ENCODE measurements at places on chromosomes 2 and 18. TPM values are rescaled to one million over a fixed set of nuclear protein-coding genes. Genes with fewer than 3 reads are reported as not detected.
A peak's percentile ranks its signal among the peaks of the same experiment; 100 is the strongest.

DNA sequence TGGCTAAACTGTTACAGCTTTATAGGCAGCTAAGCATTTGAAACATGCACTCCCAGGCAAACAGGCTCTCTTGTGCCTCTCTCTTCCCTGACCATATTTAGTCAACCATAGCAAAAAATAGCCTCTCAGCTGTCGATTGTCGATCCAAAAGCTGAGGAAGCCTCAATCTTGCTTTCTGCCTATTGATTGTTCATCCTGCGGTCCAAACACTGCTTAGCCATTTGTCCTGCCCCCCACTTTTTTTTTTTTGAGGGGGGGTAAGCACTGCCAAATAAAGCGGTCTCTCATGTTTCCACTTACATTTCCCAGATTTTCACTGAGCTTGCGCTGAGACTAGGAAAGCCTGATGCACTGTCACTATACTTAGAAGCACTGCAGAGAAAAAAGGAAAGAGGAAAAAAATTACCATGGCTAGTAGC, 90.8 kb downstream of the MIB1 start:
- H3K27ac ChIP-seq, result peak overlapping the region; percentile 72
- no peaks in the 10 kb centered on the region for H3K27me3 ChIP-seq
- DNase-seq, result peak; percentile 37
- peak overlapping the region; percentile 4 for H3K4me3 ChIP-seq
- H3K4me1 ChIP-seq, result no peaks in the 10 kb centered on the region

DNA sequence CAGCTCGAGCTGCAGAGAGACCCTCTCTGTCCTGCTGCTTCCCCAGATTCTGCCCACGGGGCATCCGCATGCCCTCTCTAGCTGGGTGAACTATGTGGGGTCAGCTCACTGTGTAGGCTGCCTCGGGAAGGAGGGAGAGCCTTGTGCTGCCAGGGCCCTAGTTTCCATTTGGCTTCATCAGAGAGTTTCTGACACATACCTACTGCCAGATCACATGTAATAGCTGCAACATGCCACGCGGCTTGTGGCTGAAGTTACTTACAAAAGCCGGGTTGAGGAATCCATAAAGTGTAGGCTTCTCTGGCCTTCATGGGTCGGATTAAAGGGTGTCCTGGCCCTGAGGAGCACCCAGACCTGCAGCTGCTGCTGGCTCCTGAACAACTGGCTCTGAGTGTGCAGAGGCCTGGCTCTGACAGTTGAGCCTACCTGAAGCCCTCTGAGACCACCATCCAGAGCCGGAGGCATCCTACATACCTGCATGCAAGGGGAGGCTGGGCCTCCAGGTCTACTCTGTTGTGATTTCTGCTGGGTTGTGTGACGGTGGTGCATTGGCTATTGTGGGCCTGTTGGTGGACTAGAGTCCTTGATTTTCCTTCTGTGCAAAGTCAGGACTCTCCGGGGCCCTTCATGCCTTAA, 130.0 kb downstream of the SH3RF3 start:
- H3K4me3 ChIP-seq, result no peak overlapping the region
- H3K4me1 ChIP-seq, result no peaks in the 10 kb centered on the region
- no peaks in the 10 kb centered on the region for H3K27me3 ChIP-seq
- H3K27ac ChIP-seq, result no peak overlapping the region
- peak; percentile 8 for DNase-seq
- H3K36me3 ChIP-seq, result no peaks in the 10 kb centered on the region

GRCh38 chr18:46008531-46008930, 41.4 kb upstream of the EPG5 start:
- H3K27ac ChIP-seq, result no peak overlapping the region
- H3K4me1 ChIP-seq, result no peaks in the 10 kb centered on the region
- DNase-seq, result no peak

DNA sequence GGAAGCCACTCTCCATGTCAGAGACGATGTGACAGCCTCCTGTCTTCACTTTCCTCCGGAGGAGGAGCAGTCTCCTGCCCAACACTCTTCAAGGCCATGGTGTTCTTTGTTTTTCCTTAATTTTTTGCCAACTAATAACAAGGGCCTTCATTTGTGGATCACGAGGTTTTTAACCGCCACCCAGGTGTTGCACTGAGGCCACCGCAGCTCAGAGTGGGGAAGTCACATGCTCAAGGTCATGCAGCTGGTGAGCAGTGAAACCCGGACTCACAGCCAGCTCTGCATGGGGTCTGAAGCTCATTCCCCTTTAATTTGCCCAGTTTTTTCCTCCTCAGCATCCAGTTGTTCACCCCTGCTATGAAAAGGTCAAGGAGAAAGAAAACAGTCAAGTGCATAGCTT, 19.6 kb downstream of the ENOSF1 start:
- no peak for DNase-seq
- no peak overlapping the region for H3K27ac ChIP-seq
- H3K36me3 ChIP-seq, result no peaks in the 10 kb centered on the region
- H3K4me1 ChIP-seq, result no peaks in the 10 kb centered on the region
- H3K4me3 ChIP-seq, result no peak overlapping the region

- no peaks in the 10 kb centered on the region for H3K36me3 ChIP-seq
- no peak overlapping the region for H3K4me3 ChIP-seq
- no peaks in the 10 kb centered on the region for H3K4me1 ChIP-seq
- H3K27ac ChIP-seq, result no peak overlapping the region
- DNase-seq, result no peak
Observed at GRCh38 chr18:45650321-45650720, 35.0 kb downstream of the SLC14A2 start.

GRCh38 chr2:16142383-16143361, 202.3 kb downstream of the MYCN start:
- no peak overlapping the region for H3K27ac ChIP-seq
- no peak overlapping the region for H3K4me3 ChIP-seq
- H3K36me3 ChIP-seq, result no peaks in the 10 kb centered on the region
- DNase-seq, result no peak
- H3K4me1 ChIP-seq, result no peaks in the 10 kb centered on the region

DNA sequence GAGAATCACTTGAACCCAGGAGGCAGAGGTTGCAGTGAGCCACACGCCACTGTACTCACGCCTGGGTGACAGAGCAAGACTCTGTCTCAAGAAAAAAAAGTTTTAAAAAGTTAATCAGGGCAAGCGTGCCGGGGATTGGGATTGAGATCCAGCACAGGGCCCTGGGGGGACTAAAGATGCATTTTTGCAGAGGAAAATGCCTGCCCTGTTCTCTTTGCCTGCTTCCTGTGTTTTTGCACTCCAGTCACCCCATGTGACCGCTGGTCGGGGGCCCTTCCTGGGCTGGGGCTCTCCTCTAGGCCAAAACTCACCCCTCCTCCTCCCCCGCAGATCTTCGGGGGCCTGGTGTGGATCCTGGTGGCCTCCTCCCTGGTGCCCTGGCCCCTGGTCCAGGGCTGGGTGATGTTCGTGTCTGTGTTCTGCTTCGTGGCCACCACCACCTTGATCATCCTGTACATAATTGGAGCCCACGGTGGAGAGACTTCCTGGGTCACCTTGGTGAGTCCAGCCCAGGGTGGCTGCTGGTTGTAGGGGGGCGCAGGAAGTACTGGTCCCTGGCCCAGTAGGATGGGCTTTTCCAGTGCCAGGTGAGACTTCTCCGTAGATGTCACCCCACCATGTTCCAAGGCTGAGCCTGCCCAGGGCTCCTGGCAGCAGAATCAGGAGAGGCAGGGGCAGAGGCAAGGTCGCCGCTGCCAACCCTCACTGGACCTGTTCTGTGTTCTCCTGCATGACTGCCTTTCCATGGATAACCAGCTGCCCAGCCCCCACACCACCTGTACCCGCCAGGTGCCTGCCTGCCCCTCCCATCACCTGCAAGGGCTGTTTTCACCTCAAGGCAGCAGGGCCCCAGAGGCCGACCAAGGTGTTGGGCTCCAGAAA, 22.4 kb downstream of the MAL start:
- H3K27me3 ChIP-seq, result no peaks in the 10 kb centered on the region
- H3K4me1 ChIP-seq, result no peaks in the 10 kb centered on the region
- no peak overlapping the region for H3K4me3 ChIP-seq
- no peak for DNase-seq
- no peaks in the 10 kb centered on the region for H3K36me3 ChIP-seq

DNA sequence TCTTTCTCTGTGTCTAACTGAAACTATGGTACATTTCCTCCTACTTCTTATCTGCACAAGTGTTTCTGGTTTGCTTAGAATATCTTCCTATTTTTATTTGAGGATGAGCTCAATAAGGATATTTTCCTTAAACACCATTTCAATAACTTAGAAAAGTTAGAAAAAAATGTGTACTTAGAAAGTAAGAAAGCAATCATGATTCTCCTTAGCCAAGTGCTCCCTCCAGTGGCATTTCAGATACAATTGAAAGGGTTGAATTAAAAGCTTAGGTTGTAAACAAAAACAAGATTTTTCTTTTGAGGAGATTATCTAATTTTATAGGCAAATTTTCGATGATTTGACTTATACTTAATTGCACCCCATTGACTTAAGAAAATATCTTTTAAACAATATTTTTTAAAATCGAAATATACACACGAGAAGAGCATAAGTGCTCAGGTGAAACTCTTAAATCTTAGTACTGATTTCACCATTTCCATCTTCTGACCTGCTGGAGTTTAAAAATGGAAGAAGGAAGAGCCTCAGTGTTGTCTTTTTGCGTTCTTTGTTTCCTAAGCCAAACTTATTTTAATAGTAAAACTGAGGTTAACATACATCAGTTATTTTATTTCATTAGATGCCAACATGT, 26.9 kb downstream of the C18orf63 start:
- no peaks in the 10 kb centered on the region for H3K4me1 ChIP-seq
- H3K27ac ChIP-seq, result no peak overlapping the region
- H3K36me3 ChIP-seq, result no peaks in the 10 kb centered on the region
- DNase-seq, result peak; percentile 35
- H3K27me3 ChIP-seq, result no peaks in the 10 kb centered on the region
- no peak overlapping the region for H3K4me3 ChIP-seq

GRCh38 chr2:158935617-158936016, 32.8 kb upstream of the TANC1 start:
- DNase-seq, result no peak
- no peak overlapping the region for H3K27ac ChIP-seq
- H3K27me3 ChIP-seq, result no peaks in the 10 kb centered on the region
- no peaks in the 10 kb centered on the region for H3K4me1 ChIP-seq

DNA sequence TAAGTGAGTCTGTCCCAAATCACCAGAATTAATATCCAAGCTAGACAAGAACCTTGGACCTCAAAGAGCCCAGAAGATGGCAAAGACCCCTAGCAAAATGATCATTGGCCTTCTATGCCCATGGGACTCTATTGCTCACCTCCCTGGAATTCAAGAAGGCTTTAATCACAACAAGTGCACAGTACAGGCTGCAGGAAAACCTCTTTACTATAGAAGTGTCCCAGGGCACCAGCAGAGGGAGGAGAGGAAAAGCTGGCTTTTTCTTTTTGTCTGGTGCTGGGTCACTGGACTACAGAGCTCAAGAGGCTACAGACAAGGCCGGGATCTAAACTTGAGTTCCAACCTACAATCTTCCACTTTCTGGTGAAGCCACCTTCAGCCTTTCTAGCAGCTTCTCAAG, 88.3 kb upstream of the PPP1CB start:
- H3K27ac ChIP-seq, result peak overlapping the region; percentile 92
- H3K4me1 ChIP-seq, result peaks cover 26% of the 10 kb centered on the region
- H3K4me3 ChIP-seq, result no peak overlapping the region
- H3K27me3 ChIP-seq, result no peaks in the 10 kb centered on the region

DNA sequence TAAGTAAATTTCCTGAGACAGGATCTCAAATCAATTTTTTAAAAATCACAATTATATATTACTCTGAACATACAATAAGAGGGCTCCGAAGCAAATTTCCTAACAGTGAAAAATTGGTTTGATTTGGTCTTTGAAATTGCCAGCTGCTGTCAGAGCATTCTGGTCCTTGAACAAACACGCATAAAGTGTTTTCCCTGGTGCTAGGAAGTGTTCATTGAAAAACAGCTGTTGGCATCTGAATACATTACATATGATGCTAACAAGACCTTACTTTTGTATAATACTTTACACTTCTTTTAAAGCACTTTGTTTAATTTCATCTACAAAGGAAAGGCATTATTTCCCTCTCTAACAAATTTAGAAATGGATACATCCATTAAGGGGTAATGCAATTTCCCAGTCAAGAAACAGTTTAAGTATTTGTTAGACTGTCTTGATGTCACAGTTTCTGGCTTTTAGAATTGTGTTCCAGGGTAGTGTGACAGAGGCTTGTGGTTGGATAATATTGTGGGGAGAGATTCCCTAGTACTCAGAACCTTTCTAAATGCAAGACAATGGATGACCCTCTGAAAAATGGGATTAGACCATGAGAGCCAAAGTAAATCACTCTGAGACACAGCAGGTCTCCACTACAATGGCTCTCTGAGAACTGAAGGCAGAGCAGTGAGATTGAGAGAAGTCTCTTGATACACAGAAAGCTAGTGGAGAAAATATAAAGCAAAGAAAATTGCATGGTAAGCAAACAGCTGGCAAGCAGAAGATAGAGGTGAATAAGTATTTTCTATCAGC, 299.0 kb downstream of the TRIB2 start:
- H3K4me1 ChIP-seq, result no peaks in the 10 kb centered on the region
- no peaks in the 10 kb centered on the region for H3K36me3 ChIP-seq
- no peaks in the 10 kb centered on the region for H3K27me3 ChIP-seq
- DNase-seq, result no peak
- no peak overlapping the region for H3K4me3 ChIP-seq

DNA sequence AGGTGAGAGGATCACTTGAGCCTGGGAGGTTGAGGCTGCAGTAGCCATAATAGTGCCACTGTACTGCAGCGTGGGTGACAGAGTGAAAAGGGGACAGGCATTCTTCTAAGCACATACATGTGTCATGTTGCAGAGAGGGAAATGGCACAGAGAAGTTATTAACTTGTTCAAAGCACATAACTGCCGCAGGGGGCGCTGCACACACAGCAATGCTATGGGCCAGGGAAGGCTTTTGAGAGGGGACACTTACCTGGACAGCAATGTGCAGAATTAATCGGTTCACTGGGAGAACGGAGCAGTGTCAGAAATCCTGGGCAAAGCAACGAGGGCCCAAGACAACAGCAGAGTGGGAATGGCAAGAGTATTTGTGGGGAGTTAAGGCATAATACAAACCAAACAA, 2.4 kb downstream of the SCYGR8 start:
- no peak for DNase-seq
- no peak overlapping the region for H3K4me3 ChIP-seq
- no peaks in the 10 kb centered on the region for H3K36me3 ChIP-seq

GRCh38 chr2:215946586-215946985, 66.8 kb downstream of the MREG start:
- no peak overlapping the region for H3K4me3 ChIP-seq
- no peak overlapping the region for H3K27ac ChIP-seq
- no peaks in the 10 kb centered on the region for H3K4me1 ChIP-seq
- DNase-seq, result no peak
- no peaks in the 10 kb centered on the region for H3K36me3 ChIP-seq
- H3K27me3 ChIP-seq, result no peaks in the 10 kb centered on the region

Gene RBKS
- total RNA-seq, result 4.0 TPM

Gene TUBA3E
- not detected for total RNA-seq

Gene UGT1A10
- not detected for total RNA-seq

Gene TMEM150A
- total RNA-seq, result 2.6 TPM

Gene FLACC1
- total RNA-seq, result not detected

Gene GALNT3
- total RNA-seq, result 1.6 TPM

Gene SERPINB12
- total RNA-seq, result not detected
